Stimulated activated CD4-positive, alpha-beta T cell treated with anti-CD3 and anti-CD28 coated beads, Interleukin-4, amount 100 ng/mL, for 4 hours (primary cell): ENCODE measurements at places on chromosomes 5 and 9.

DNA sequence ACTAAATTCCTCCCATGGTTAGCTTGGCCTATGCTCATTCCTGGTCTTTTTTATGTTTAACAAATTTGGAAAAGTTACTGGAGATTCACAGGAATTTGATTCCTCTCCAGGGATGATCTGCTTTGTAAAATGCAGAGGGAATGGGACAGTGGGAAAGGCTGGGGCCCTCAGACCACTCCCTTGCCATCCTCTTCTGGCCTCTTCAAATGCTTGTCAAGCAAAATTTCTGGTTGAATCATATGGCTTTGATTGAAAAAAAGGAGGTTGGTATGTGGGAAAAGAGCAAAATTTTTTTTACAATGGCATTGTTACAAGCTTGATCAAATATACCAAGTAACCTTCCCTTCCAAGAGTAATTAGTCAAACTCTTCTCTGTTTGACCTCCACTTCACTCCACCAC lies 225.1 kb downstream of the PIK3R1 start:
- DNase-seq, result no peak

DNA sequence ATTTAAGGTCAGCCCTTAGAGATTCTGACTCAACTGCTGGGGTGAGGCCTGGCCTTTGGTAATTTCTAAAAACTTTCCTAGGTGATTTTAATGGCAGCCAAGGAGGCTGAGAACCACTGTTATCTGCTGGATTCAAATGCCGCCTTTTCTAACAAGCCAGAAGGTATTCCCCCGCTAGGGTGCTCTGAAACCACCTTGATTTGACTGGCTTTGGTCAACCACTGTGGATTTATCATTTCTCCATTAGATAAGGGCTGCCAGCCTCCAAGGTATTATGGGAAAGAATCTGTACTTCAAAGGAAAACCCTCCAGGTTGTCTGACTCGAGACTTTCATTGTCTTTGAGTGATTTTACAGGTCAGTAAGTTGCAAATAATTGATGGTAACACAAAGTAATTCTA lies 4.3 kb downstream of the ANXA6 start:
- DNase-seq, result no peak

DNA sequence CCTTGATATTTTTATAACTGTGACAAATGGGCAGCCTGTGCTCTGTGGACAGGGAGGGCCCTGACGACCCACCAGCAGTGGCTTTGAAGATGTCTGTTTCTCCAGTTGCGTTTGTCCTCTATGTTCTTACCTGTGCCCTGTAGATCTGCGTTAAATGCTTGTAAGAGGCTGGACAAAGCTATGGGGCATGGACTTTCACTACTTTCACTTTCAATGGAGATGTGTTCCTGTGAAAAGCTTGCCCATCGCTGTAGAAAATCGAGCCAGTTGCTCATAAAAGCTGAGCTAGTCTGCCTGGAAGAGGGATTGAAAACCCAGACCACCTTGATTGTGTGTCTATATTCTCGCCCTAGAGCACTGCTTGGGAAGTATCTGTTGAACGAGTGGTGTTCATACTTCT lies 74.1 kb downstream of the PSAT1 start:
- DNase-seq, result no peak

DNA sequence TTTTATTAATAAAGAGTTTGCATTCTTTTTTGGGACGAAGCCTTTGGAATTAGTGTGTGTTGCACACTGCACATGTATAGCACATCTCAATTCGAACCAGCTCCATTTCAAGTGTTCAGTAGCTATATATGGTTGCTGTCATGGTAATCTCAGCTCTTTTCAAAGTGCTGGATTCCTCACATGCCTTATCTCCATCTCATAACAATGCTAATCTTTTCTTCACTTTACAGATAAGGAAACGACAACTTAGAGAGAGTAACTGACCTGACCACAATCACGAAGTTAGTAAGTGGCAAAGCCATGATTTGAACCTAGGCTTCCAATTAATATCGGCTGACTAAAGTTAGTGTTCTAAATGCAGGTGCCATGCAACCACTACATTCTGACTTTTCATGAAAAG lies 204.8 kb upstream of the RASEF start:
- DNase-seq, result no peak

DNA sequence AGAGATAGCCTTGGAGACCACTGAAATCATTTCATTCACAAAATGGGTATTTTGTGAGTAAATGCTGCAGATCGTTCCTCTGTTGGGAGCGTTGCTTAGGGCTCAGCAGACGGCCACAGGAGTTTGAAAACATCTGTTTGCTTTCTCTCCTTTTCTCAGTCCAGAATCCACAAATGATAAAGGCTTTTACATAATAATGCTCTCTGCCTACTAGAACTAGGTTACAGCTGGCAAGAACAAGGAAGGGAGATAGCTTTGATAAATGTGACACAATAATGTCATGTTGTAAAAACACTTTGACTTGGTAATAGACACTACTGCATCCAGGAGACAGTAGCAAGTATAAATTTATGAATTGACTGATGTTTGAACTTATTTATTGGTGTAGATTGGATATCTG lies 1072.4 kb upstream of the CDH6 start:
- no peak for DNase-seq

DNA sequence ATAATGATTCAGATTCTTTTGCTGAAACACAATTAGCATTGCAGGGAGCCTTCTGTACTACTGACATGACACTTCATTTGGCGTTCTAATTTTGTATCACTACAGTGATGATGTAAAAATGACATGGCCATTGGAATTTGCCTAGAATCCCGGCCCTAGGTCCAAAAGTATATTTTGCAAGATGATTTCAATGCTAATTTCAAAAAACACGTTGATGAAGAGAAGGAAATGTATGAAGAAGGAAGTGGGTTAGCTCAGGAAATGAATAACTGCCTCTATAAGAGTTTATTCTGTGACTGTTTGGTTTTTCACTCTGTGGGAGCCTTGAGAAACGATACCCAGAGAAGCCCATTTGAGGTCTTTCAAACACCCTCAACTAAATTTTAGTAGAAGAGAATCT lies 59.3 kb downstream of the OSTF1 start:
- DNase-seq, result no peak

GRCh38 chr5:167880420-167880819 lies 411.0 kb upstream of the WWC1 start:
- DNase-seq, result no peak

GRCh38 chr5:156147261-156147943 lies 179.6 kb upstream of the SGCD start:
- no peak for DNase-seq

DNA sequence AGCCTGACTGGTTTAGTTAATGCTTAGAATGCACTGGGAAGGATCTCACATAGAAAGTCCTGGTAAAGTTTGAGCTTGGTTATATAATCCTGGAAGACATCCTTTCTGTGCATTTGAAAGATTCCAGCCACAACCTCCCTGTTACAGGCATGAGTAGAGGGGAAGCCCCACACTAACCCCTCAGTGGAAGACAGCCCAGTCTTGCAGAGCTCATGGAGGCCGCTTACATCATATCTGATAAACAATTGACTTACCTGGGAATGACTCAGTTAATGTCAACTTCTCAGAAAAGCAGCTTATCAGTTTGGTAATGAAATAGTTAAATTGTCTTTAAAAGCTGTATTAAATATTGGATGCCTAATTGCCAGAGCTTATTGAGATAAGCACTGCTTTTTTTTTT lies 28.1 kb upstream of the PDE8B start:
- DNase-seq, result no peak

DNA sequence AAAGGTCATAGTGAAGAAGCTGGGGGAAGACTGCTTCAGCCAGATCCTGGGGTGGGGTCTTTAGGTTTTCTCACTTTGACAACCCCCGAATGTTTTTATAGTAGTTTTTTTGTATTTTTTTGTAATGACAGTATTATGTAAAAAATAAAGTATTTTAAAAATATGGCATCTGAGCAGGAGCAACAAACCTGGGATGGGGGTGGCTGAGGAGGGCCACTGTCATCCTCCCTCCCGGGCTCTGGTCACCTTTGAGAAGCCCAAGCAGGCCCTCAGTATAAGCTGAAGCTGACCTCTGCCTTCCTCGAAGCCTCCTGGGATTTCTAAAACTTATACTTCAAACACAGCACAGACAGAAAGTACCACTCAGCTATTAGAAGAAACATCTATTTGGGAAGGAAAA lies 8.7 kb downstream of the DNAJB5 start:
- DNase-seq, result no peak

GRCh38 chr9:7932767-7933166 lies 133.2 kb upstream of the DMAC1 start:
- DNase-seq, result no peak

DNA sequence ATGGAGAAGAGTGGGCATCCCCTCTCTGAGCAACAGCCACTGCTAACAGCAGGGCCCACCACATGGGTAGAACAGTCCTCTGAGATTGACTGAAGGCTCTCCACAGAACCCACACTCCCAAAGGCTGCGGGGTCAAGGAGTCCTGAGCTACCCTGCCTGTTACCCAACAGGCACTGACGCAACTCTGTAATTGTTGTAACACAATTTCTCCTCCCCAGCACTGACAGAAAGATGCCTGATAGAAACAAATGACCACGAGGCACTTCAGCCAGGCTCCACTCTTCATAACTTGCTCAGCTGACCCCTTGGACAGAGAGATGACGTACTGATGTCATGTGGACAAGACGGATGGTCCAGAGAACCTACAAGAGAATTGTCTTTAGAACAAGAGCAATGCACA lies 220.7 kb downstream of the SPOCK1 start:
- DNase-seq, result no peak

DNA sequence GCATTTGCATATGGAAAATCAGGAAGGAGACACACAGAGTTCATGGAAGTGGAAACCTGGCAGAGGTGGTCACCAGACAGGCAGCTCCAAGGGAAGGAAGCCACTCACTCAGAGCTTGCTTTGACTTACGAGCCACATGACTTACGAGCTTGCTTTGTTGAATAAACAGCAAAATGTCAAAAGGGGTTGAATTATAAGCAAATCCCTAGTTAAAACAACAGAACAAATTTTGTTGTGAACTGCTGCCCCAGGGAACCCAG lies 164.3 kb downstream of the SYK start:
- DNase-seq, result no peak

- no peak for DNase-seq
Observed at GRCh38 chr5:169705322-169705721, 68.2 kb downstream of the DOCK2 start.

GRCh38 chr5:164202338-164202737 lies 696.9 kb downstream of the MAT2B start:
- DNase-seq, result no peak

DNA sequence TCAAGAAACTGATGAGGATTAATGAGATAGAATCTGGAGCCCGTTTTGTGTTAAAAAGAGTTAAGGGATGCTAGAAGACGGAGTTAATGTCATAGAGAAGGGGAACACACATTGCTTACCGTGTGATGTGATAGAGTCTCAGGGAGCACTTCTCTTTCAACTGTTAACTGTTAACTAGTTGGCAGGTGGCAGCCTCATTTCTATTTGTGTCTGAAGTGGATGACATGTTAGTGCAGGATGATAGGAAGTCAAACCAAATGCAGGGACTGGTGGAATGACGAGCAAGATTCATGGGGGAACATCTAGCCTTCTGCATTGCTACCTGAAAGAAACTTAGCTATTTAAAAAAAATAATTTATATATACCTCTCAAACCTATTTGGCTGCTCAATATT lies 222.7 kb downstream of the MAST4 start:
- DNase-seq, result no peak

- DNase-seq, result no peak
Observed at GRCh38 chr9:13971966-13972655, 341.8 kb downstream of the NFIB start.
